Activated T-cell treated with anti-CD3 and anti-CD28 coated beads, Interleukin-2, amount 50 U/mL, for 24 hours (primary cell): ENCODE measurements at places on chromosomes 7 and 10.

- no peak overlapping the region for H3K27ac ChIP-seq
- DNase-seq, result no peak
- no peak overlapping the region for H3K4me3 ChIP-seq
- H3K4me1 ChIP-seq, result no peaks in the 10 kb centered on the region
- no peaks in the 10 kb centered on the region for H3K36me3 ChIP-seq
Measured at GRCh38 chr10:107969936-107970335, 805.4 kb upstream of the SORCS1 start.

DNA sequence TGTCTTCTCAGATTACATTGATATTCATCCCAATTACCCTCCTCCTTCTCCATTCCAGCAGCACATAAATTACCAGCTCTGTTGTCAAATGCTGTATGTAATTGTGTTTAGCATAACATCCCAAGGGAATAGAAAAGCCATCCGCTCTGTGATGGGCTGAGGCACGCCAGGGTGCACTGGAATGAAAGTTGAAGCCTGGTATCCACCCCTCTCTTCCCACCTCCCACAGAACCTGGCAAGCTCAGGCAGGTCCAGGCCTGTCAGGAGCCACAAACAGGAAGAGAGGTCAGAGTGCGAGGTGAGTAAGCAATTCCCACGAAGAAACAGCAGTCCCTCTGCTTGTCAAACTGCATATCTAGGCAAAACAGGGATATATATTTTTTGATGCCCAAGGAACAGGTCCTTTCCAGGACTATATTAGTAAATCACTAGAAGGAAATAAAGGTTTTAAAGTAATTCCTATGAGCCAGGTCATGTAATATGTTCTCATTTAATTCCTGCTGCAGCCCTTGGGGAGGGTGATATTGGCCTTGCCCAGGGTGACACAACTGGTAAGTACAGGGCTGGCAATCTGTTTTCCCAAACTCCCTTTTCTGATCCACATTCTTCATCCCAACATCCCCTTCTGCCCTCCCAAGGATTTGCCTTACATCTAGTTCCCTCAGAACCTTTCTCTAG, 155.6 kb upstream of the GHITM start:
- H3K4me3 ChIP-seq, result no peak overlapping the region
- H3K27ac ChIP-seq, result no peak overlapping the region

GRCh38 chr7:78787854-78788253, 665.6 kb downstream of the MAGI2 start:
- H3K4me1 ChIP-seq, result no peaks in the 10 kb centered on the region
- H3K27me3 ChIP-seq, result no peaks in the 10 kb centered on the region
- no peak overlapping the region for H3K4me3 ChIP-seq
- H3K27ac ChIP-seq, result no peak overlapping the region

GRCh38 chr10:35306852-35307251, 29.5 kb upstream of the CCNY start:
- DNase-seq, result no peak
- H3K4me1 ChIP-seq, result no peaks in the 10 kb centered on the region
- H3K27ac ChIP-seq, result no peak overlapping the region
- H3K4me3 ChIP-seq, result no peak overlapping the region
- H3K27me3 ChIP-seq, result peaks cover 38% of the 10 kb centered on the region

DNA sequence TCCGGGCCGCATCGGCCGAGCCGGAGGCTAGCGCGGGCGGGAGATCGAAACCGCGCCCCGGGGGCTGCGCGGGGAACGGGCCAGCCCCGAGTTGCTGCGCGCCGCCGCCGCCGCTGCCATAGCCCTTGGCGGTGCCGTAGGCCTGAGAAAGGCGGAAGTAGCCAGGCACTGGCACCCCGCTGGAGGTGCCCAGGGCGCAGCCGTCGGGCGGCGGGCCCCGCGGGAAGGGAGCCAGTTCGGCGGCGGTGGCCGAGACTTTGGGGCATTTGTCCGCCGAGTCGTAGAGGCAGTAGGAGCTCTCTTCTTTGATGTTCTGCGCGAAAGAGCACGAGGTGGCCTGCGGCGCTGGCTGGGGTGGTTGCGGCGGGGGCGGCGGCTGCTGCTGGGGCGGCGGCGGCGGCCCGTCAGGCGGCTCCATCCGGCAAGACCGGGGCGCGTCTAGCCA, 587 bp downstream of the HOXA10 start:
- H3K27me3 ChIP-seq, result peaks cover 83% of the 10 kb centered on the region
- peaks cover 24% of the 10 kb centered on the region for H3K4me1 ChIP-seq
- no peak overlapping the region for H3K4me3 ChIP-seq

GRCh38 chr10:74846958-74847357, 20.6 kb downstream of the KAT6B start:
- no peak for DNase-seq
- peaks cover 27% of the 10 kb centered on the region for H3K4me1 ChIP-seq
- no peaks in the 10 kb centered on the region for H3K27me3 ChIP-seq
- H3K4me3 ChIP-seq, result no peak overlapping the region

- H3K4me1 ChIP-seq, result peaks cover 20% of the 10 kb centered on the region
- DNase-seq, result no peak
- no peak overlapping the region for H3K4me3 ChIP-seq
- H3K27me3 ChIP-seq, result no peaks in the 10 kb centered on the region
- peaks cover 98% of the 10 kb centered on the region for H3K36me3 ChIP-seq
Measured at GRCh38 chr10:119041326-119041725, 11.8 kb downstream of the NANOS1 start.

DNA sequence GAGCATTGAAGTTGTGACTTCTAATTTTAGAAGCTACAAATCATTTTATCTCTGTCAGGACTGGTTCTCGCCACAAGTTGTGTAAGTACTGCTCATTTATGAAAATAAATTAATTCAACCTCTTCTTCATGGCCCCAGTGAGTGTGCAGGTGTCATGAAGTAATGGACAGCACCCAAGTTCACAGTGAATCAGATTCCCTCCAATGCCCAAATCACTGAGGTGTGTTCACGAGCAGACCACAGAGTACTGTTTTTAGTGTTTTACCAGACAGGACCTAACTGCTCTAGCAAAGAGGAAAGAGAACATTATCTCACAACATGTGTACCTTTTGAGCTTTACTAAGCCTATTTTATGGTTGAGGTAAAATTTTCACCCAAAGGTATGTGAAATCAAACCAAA, 980.0 kb downstream of the CNTNAP2 start:
- H3K36me3 ChIP-seq, result no peaks in the 10 kb centered on the region
- H3K27me3 ChIP-seq, result no peaks in the 10 kb centered on the region
- H3K4me3 ChIP-seq, result no peak overlapping the region
- H3K27ac ChIP-seq, result no peak overlapping the region
- DNase-seq, result no peak

DNA sequence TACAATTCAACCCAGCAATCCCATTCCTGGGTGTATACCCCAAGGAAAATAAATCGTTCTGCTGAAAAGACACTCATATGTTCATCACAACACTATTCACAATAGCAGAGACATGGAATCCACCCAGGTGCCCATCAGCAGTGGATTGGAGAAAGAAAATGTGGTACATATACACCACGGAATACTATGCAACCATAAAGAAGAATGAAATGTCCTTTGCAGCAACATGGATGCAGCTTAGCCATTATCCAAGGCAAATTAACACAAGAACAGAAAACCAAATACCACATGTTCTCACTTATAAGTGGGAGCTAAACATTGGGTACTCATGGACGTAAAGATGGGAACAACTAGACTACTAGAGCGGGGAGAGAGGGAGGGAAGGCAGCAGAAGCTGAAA, 207.8 kb downstream of the GATA3 start:
- H3K4me3 ChIP-seq, result no peak overlapping the region
- no peaks in the 10 kb centered on the region for H3K27me3 ChIP-seq
- DNase-seq, result no peak
- no peaks in the 10 kb centered on the region for H3K4me1 ChIP-seq
- H3K27ac ChIP-seq, result no peak overlapping the region
- no peaks in the 10 kb centered on the region for H3K36me3 ChIP-seq

DNA sequence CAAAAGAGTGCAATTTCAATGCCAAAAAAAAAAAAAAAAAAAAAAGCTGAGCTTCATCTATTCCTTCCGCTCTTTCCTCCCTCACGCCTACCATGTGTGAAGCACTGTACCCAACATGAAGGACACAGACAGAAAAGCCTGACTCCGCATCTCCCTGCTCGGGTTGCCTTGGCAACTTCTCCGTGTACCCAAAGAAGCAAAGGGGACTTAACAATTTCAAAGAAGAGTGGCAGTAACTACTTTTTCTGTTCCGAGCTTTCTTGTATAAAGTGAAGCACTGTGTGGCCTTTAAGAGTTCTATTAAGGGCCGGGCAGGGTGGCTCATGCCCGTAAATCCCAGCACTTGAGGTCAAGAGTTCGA, 177.7 kb downstream of the PRKCQ start:
- no peaks in the 10 kb centered on the region for H3K27me3 ChIP-seq
- no peak for DNase-seq
- H3K36me3 ChIP-seq, result no peaks in the 10 kb centered on the region
- H3K4me1 ChIP-seq, result peaks cover 51% of the 10 kb centered on the region

DNA sequence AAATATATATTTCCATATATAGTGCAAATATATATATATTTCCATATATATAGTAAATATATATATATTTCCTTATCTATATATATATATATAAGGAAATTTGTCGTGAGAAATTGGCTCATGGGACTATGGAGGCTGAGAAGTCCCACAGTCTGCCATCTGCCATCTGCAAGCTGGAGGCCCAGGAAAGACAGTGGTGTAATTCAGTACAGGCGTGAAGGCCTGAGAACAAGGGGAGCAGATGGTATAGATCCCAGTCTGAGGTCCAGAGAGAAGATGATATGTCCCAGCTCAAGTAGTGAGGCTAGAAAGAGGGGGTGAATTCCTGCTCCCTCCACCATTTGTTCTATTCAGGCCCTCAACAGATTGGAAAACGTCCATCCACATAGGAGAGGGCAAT, 78.9 kb downstream of the MTPN start:
- H3K4me3 ChIP-seq, result no peak overlapping the region
- DNase-seq, result no peak
- no peaks in the 10 kb centered on the region for H3K4me1 ChIP-seq
- H3K36me3 ChIP-seq, result no peaks in the 10 kb centered on the region

GRCh38 chr7:106864298-106865081, 592 bp upstream of the PIK3CG start:
- peak overlapping the region; percentile 84 for H3K4me3 ChIP-seq
- peaks cover 76% of the 10 kb centered on the region for H3K4me1 ChIP-seq
- no peaks in the 10 kb centered on the region for H3K27me3 ChIP-seq
- H3K36me3 ChIP-seq, result peaks cover 39% of the 10 kb centered on the region

DNA sequence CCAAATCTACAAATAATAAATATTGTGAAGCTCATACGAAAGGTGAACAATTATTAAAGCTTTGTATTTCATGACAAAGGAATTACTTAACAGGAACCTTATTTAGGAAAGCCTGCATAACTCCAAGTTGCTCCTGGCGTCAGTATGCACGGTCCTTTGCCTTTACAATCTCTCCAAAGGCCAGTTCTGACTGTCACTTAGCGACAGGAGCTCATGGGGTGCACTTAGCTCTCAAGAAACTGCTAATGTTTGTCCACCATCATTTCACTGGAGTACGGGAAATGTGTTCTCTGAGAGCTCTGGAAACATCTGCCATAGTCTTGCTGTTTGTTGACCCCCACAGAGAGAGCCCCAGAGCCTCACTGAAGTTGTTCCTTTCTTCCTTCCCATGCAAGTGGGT, 781.5 kb upstream of the POM121L12 start:
- no peaks in the 10 kb centered on the region for H3K36me3 ChIP-seq
- H3K27ac ChIP-seq, result no peak overlapping the region

- H3K4me3 ChIP-seq, result no peak overlapping the region
- H3K27ac ChIP-seq, result peak overlapping the region; percentile 67
- no peak for DNase-seq
- no peaks in the 10 kb centered on the region for H3K36me3 ChIP-seq
- no peaks in the 10 kb centered on the region for H3K4me1 ChIP-seq
- H3K27me3 ChIP-seq, result no peaks in the 10 kb centered on the region
Measured at GRCh38 chr10:124231168-124232155, 138.1 kb upstream of the CHST15 start.

- no peaks in the 10 kb centered on the region for H3K27me3 ChIP-seq
- H3K4me3 ChIP-seq, result no peak overlapping the region
- no peak for DNase-seq
- no peaks in the 10 kb centered on the region for H3K4me1 ChIP-seq
- H3K36me3 ChIP-seq, result peaks cover 9% of the 10 kb centered on the region
Measured at GRCh38 chr10:79209831-79210230, 137.4 kb upstream of the PPIF start.

DNA sequence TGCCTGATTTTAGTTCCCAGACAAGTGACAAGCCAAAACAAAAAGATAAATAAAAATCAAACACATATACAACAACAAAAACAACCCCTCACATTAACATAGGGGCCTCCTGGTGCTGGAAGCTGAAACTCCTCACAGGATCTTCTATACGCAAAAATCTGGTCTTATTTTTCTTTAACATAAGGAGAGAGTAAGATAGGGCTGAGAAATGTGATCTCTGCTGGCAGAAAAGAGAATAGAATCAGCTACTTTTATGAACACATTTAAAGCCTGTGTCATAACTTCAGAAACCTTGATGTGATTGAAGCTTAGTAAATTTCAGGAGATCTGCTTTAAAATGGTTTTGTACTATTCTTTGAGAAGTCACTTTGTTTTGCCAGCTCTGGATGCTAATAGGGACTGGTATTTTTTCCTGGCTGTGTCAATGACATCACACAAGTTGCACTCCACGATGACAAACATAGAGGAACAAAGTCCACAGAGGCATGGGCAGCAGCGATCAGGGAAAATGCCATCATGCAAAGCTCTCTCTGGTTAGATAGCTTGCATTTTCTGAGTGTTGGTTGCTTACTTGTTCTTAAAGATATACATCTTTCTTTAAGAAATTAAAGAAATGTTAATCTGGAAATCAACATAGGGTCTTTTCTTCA, 176.6 kb upstream of the SP4 start:
- no peak overlapping the region for H3K4me3 ChIP-seq
- no peak for DNase-seq
- H3K27me3 ChIP-seq, result peaks cover 61% of the 10 kb centered on the region
- no peak overlapping the region for H3K27ac ChIP-seq
- H3K36me3 ChIP-seq, result no peaks in the 10 kb centered on the region

DNA sequence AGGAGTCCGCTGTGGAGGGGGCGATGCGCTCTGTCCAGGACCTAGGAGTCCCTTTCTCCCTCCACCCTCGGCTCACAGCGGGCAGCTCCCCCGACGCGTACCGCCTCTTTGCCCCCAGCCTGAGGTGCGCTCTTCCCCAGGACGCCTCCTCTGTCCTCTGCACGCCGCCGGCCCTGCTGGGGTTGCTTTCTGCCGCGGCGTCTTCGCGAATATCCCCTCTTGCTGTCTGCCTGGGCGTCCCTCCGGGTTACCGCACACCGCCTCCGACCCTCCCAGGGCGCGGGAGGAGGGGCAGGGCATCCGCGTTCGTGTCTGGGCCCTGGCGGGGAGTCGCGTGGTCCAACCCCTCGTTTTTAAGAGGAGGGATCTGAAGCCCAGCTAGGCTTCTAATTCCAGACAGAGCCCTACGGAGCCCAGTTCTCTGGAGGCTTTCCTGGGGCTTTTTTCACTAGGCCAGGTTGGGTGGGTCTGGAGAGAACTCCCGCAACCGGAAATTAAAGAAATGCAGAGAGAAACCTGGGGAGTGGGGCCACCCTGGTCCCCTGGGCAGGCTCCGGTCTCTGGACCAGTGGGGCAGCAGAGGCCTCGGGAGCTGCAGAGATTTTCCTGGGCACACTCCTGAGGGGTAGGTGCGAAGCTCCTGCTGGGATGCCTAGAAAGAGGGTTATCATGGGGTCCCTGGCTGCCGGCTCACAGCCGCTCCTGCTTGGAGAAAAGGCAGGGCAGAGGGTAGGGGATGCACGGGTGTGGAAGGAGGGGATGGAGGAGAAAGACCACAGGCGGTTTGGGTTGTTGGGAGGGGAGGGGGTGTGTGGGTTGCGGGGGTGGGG, 166.9 kb downstream of the UBE2H start:
- H3K36me3 ChIP-seq, result no peaks in the 10 kb centered on the region
- no peak overlapping the region for H3K27ac ChIP-seq
- DNase-seq, result peak; percentile 43
